ENCODE measurements at places on chromosomes 11 and 22. TPM values are rescaled to one million over a fixed set of nuclear protein-coding genes. Genes with fewer than 3 reads are reported as not detected.

The MRGPRX3 gene
- not detected for total RNA-seq

The CCDC116 gene
- 0.30 TPM for total RNA-seq

The GNAZ gene
- 4.5 TPM for total RNA-seq

The C11orf87 gene
- 0.13 TPM for total RNA-seq

The HDAC10 gene
- total RNA-seq: 23.8 TPM

The SF3A1 gene
- total RNA-seq: 45.8 TPM

The PVALB gene
- total RNA-seq: not detected

The TIGD3 gene
- total RNA-seq: 1.8 TPM

The TRIM48 gene
- not detected for total RNA-seq

The VWCE gene
- total RNA-seq: 6.7 TPM

The GGTLC3 gene
- not detected for total RNA-seq

The NPAS4 gene
- total RNA-seq: 0.60 TPM

The GPR83 gene
- total RNA-seq: 0.08 TPM

The DCHS1 gene
- total RNA-seq: 8.5 TPM

The MS4A6E gene
- total RNA-seq: not detected

The CHRM1 gene
- total RNA-seq: not detected

The GNG3 gene
- total RNA-seq: 0.23 TPM

The ZDHHC13 gene
- 27.1 TPM for total RNA-seq

The MIOX gene
- total RNA-seq: not detected

All from hepatocyte (in vitro differentiated cells).